ENCODE measurements at places on chromosomes 13 and 19.
A peak's percentile ranks its signal among the peaks of the same experiment; 100 is the strongest.

GRCh38 chr13:67137044-67137735 is 92.9 kb downstream of the PCDH9 start:
- no peak for DNase-seq

- no peak for DNase-seq
Measured at GRCh38 chr13:74836628-74837027, 645.3 kb downstream of the TBC1D4 start.

DNA sequence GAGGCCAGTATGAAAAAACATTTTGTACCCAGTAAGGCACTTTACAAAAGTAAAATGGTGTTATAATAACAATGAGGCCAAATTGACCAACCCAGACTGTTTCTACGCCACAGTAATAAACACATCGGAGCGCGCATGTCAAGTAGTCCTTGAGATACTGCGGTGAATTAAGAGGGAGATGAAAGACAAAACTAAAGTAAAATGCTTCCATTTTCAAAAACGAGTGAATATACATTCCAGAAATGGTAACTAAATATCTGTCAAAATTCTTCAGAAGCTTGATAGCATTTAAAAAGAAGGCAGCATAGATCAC is 19.0 kb downstream of the N4BP2L1 start:
- no peak for DNase-seq

GRCh38 chr13:39565036-39565949 is 37.7 kb downstream of the LHFPL6 start:
- DNase-seq: peak; percentile 1

DNA sequence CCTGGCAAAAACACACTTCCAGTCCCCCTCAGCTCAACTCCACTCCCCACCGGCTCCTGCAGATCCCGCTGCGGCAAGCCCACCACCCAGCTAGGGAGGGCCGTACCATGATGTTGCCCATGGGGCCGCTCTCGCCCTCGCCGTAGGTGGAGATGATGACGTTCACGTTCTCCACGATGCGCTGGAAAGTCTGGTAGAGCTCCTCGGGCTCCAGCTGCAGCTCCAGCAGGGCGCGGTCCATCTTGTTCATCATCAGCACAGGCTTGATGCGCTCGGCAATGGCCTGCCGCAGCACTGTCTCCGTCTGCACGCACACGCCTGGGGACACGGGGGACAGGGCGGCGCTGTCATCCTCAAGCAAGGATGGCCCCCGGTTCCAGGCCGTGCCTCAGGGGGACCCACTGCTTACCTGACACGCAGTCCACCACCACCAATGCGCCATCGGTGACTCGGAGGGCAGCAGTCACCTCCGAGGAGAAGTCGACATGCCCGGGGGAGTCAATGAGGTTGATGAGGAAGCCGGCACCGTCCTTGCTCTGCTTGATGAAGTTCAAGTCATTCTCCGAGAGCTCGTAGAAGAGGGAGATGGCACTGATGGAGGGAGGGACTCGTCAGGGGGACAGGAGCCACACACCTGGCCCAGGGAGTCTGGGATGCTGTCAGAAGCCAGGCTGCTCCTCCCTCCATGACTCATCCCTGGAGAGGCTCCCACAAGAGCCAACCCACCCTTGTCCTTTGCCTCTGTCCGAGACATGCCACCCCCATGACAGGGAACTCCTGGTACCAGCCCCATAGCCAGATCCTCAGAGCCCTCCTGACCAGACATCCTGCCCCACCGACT is 2.3 kb downstream of the EEF2 start:
- no peak for DNase-seq

DNA sequence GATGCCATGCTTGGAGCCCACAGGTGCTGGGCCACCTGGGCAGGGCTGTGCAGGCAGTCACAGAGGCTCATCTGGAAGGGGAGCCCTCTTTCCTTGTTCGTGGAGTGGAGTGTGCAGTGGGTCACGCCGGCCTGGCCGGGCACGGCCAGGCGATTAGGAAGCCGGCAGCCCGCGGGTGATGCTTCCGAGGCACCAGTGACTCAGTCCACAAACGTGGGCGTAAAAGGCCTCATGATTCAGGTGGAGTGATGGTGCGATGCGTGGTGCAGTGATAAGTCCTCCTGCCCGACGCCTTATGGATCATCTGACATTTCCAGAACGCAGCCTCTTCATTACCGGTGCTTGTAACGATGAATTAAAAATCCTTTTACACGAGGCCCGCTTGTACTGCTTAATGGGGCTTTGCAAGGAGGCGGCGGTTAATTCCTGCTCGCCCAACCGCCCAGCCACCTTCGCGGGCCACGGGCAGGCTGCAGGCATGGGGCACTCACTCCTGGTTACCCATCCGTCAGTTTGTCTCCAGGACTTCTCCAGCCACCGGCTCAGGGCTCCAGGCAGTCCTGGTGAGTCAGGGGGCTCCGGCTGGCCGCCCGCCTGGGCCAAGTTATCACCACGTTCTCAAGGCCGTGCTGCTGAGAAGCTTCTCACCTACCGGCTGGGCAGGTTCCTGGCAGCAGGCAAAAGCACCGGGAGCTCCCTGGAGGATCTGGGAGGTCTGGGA is 172.4 kb downstream of the KDM4B start:
- DNase-seq: peak; percentile 32

GRCh38 chr19:18603255-18603957 is 3.2 kb downstream of the CRLF1 start:
- no peak for DNase-seq

GRCh38 chr19:13835791-13836723 is 40.8 kb downstream of the ZSWIM4 start:
- DNase-seq: peak; percentile 74

DNA sequence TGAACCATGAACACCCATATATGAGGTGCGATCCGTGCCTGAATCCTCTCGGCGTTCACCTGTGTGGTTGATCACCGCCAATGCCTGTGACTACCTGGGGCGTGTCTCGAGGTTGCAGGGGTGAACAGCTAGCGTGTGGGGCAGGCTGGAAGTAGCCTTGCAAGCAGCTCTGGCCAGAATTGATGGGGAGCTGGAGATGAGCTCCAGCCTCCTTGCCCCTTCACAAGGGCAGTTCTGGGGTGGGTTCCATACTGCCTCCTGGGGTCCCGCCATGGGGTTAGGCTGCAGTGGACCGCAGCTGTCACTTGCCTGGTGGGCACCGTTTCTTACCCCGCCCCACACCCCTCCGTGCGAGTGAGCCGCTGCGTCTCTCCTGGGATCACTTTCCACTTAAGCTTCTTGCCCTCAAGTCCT is 154.5 kb upstream of the SOX1 start:
- DNase-seq: no peak

GRCh38 chr19:18053576-18054219 is 33.0 kb downstream of the IL12RB1 start:
- no peak for DNase-seq

GRCh38 chr19:16400911-16401591 is 70.7 kb downstream of the EPS15L1 start:
- DNase-seq: no peak

GRCh38 chr19:39599116-39599515 is 3.2 kb upstream of the LGALS13 start:
- DNase-seq: peak; percentile 11

DNA sequence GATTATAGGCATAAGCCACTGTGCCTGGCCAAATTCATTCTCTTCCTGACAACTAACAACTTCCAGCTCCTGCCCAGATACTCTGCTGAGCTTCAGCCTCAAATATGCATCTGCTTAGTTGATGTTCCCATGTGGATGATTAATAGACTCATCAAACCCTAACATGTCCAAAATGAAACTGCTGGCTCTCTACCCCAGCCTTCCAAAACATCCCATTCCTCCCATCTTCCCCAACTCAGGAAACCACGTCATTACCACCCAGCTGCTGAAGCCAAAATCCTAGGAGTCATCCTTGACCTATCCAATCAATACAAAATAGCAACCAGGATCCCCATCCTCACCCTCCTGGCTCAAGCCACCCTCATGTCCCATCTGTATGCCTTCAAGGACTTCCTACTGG is 20.9 kb downstream of the POU2F2 start:
- DNase-seq: no peak

DNA sequence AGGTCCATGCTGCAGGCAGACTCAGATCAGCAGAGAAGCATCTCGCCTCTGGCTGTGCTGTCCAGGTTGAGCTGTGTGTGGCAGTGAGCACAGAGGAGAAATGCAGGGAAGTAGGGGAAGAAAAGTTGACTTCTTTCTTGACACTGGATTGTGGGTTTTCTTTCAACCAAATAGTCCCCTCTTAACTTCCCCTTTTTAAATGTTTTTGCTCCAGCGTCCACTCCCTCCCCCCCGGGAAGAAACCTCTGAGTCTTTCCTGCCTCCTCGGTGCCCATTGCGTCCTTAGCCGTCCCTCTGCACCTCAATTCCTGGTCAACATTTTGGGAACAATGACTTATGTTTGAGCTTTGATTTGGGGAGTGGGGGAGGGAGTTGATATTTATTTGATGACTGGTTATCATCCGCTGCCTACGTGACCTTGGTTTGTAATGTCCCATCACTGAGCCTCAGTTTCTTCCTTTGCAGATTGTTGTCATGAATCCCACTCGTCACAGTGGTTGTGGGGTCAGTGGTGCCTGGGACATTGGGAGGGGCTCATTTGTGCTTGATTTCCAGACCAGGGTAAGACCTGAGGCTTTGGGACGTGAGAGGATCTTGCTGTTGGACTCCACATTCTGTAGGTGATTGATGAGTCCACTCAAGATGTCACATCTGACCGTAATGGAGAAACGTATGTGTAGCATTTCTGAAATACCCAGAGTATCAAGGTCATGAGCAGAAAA is at the start of gene LILRB2:
Gene LILRB2, minus strand, starts transcription at position 104 of the 722 bp plus-strand sequence. CDS start 614 bp downstream, outside the sequence.
- DNase-seq: peak; percentile 65

DNA sequence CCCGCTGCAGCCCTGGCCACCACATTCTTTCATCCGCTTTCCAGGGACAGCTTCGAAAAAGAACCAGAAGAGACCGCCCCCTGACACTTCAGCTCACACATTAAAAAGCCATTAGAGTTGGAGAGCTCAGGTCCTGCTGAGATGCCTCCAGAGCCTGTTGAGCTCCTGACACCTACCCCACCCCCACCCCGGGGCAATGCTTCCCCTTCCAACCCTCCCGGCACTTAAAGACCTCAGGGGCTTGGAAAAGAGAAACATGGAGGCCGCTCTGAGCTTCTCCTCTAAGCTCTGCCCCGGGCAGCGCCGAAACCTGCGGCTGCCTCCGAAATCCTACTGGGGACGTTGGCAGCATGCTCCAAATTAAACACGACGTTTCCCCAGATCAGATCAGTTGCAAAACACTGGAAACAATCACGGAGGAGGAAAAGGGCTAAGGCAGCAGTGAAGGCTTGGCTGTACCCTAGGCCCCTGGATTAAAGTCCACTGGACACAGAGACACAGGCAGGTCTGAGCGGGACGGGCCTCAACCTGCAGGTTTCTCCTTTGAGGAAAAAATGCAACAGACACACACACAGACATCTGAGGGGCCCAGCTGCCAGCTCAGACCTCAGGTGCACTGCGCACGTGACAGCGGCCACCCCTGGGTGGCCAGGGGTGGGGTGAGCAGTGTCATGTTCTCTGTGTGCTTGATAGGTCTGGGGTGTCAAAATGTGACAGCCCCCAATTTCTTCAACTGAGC is 9.6 kb downstream of the SH3GL1 start:
- DNase-seq: no peak

DNA sequence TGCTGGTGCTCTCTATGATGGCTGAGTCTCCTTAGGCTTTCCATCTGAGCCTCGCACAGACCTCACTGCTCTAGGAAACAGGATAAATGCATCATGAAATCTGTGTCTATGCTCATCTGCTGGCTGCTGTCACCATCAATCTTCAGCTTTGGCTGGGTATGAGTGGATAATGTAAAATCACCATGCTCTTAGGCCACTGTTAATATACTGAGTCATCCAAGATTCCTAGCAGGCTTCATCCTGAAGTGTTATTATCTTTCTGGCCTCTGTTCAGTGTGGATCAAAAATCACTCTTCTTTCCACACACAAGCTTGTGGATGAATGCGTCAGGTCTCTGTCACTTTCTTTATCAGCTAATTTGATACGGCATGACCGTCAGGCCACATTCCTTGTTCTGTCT is 317.4 kb downstream of the NALCN start:
- no peak for DNase-seq

DNA sequence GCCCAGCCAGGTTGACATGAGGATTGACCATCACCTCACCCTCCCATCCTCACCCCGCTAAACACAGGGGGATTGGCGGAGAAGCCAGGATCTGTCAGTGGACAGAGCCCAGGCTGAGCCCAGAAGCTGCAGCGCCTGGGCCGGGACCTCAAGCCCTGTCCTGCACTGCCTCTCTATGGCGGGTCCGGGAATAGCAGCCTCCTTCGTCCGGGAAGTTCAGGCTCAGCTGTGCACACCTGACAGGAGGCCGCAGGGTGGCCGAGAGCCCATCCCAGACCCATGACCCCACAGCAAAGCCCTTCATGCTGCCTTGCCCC is 67.8 kb downstream of the SPACA7 start:
- peak; percentile 54 for DNase-seq

DNA sequence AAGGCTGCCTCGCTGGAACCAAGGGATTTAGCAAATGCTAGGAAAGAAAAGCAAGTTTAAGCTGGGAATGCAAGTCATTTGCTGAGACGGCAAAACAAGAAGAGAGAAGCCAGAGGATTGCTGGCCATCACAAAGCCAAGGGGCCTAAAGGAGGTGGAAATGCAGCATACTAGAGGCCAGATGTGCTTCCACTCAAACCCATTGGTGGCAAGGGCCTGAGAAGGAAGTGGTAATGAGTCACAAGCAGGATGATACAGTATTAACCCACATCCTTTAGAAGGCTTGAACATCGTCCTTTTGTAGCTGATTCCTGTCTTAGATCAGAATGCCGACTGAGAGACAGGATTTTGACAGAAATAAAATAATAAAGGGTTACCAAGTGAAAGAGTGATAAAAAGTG is 68.2 kb downstream of the ITGBL1 start:
- DNase-seq: no peak

DNA sequence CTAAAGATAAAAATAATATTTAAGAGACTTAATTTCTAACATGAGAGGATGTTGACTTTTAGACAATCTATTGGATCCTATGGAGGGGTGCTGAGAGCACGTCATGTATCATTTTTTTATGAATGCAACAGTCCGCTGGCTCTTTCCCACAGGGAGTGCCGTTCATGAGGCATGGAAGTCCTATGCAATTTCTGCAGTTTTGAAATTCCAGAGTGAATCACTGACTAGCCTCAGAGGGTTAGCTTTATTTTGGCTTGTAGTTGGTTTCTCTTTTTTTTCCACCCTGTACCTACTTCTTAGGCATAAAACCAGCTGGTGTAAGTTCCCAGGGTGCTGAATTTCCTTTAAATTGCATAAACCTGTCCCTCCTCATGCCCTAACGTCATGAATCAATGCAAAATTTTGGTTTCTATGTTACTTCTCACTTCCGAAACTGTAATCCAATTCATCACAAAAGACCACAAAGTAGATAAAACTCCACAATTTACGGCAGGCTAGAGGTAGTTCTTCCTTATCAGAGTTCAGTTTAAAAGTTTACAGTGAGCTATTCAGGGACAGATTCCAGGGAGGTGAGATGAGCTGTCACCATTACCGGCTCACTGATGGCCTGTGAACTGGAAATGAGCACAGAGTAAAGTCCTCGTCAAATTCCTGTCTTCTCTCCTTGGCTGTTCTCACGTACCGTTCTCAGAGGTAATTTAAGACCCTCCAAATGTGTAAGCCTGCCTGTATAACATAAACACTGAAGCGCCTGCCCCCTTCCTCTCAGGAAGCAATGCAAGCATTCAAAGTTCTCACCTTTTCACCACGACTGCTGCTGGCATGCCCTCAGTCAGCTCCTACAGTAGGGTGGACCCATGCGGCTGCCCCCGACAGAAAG is 216.6 kb upstream of the SLC10A2 start:
- no peak for DNase-seq

- no peak for DNase-seq
Measured at GRCh38 chr13:95226476-95226875, 74.8 kb downstream of the ABCC4 start.
